ENCODE measurements at places on chromosomes 6 and 20.
A peak's percentile ranks its signal among the peaks of the same experiment; 100 is the strongest.

- DNase-seq = no peak
Observed at GRCh38 chr6:77264970-77265369, 198.3 kb downstream of the HTR1B start.

DNA sequence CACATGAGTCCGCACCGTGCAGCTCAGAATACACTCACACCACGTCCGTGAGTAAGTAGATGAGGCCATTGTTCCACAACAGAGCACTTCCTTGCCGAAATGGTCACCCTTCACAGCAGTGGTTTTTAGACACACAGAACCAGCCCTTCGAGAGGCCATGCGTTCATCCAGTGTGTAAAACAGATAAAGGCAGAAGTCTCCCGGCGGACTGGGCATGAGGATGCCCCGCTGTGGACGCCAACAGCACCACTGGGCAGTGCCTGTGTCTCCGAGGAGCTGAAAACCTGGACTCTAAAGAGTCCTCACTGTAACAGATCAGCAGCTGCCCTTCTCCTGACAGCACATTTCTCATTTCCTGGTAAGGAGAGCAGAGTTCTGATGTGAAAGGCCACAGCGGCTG is 75.2 kb downstream of the WDR27 start:
- DNase-seq = no peak

GRCh38 chr6:35428421-35429149 is 23.6 kb upstream of the FANCE start:
- DNase-seq = no peak

DNA sequence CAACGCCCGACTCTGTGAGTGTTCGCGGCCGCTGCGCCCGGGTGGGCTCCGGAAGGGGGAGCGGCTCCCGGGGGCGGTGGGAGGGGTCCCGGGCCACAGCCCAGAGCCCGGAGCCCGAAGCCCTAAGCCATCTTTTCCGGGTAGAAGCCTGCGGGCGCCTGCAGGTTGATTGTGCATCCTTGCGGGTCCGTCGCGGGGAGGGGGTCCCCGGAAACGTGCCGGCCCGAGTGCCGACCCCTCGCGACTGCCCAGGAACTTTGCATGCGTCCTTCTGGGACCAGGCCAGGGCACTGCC is 413 bp downstream of the PTPRA start:
- DNase-seq = peak; percentile 64

DNA sequence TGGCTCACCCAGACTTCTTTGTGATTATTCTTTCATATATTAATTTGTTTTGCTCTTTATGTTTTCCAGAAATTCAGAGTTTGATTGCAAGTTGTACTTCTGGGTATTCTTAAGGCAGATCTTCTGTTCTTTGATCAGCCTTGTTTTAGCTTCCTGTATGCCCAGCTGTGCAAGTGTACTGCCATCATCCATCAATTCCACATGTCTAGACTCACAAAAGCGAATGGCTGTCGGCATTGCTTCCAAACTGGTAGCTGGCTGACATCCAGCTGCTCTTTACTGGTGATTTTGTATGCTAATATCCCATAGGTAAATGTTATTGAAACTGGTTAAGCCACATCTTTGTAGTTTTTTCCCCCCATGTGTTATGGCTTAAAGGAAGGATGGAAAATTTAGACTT is 1084.8 kb upstream of the CITED2 start:
- no peak for DNase-seq

- no peak for DNase-seq
Observed at GRCh38 chr20:25276533-25277050, 28.7 kb downstream of the PYGB start.

- DNase-seq = no peak
Observed at GRCh38 chr6:156181506-156181905, 595.7 kb upstream of the ARID1B start.

- DNase-seq = no peak
Observed at GRCh38 chr6:53441035-53441493, 92.3 kb upstream of the ELOVL5 start.

DNA sequence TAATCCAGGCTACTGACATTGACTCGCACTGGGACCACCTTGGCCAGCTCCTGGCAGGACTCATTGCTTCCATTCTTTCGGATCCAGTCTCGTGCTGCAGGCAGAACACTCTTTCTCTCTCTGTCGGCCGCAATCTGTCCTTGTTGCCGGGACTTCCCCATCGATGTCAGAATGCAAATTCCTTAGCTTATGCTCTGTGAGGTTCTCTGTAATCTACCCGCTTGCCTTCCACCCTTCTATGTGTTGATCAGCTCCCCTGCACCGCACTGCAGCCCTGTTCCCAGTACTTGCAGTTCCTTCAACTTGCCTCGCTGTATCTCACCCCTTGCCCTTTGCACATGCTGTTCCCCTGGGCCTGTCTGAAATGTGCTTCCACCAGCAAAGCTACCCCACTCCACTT is 182.0 kb downstream of the PHACTR1 start:
- no peak for DNase-seq

DNA sequence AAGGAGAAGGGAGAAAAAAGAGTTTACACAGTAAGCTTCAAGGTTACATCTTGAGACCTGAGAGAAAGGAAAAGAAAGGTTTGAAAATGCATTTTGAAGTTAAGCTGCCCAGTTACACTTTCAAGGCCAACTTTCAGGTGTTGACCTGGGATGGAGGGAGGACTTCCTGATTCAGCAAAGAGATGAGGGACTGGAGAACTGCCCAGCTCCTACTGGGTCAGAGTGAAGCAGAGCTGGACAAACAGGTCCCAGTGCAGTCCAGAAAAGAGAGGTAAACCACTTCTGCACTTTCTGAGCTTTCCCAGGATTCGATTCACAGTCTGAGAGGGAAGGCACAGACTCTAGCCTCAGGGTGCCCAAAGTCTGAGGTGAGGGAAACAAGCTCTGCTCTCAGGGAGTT is 6.0 kb upstream of the TJAP1 start:
- DNase-seq = no peak

DNA sequence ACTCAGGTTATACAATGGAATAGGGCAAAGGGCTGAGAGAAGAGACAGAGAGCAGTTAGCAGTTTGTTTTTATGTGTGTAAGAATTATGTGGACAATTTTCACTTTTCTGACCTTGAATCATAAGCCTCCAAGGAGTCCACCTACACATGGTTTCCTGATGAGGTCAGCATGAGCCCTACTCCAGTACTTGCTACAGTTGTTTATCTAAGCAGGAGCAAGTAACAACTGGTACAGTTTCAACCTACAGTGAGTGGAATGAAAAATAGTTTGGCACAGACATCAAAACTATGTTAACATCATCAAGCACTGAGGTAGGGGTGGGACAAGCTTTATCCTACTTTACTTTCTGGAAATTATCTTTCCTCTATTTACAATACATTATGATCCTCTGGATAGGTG is 426.7 kb upstream of the ID4 start:
- DNase-seq = no peak

GRCh38 chr20:62917720-62918119 is 8.6 kb downstream of the DIDO1 start:
- DNase-seq = no peak

GRCh38 chr6:143700684-143701348 is 23.1 kb downstream of the PHACTR2 start:
- DNase-seq = no peak

- DNase-seq = no peak
Observed at GRCh38 chr6:24484657-24485323, 4.6 kb downstream of the GPLD1 start.

- DNase-seq = peak; percentile 2
Observed at GRCh38 chr6:46325561-46326530, 155.1 kb upstream of the ENPP5 start.

- DNase-seq = no peak
Observed at GRCh38 chr6:129453073-129453472, 256.9 kb downstream of the ARHGAP18 start.

DNA sequence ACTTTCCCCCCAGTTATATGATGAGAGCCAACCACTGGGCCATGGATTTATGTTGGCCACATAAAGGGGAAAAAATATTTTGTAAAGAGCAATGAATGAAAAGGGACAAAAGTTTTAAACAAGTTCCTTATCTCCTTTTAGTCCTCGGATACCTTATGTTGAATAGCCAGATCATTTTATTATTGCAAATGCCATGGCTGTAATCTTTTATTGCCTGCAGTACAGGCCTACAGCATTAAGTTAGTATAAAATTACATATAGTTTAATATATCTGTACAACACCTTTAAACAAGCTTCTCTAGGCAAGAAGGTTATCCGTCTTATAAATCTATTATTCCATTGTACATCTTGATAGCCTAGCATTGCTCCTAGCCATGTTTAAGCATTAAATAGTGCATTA is 93.9 kb upstream of the SLC35B3 start:
- no peak for DNase-seq

GRCh38 chr20:51766994-51767866 is 960 bp downstream of the ATP9A start:
- peak; percentile 34 for DNase-seq

- no peak for DNase-seq
Observed at GRCh38 chr20:15612198-15612597, 961.0 kb downstream of the KIF16B start.

GRCh38 chr6:149489967-149490366 is 5.2 kb upstream of the ZC3H12D start:
- DNase-seq = no peak

DNA sequence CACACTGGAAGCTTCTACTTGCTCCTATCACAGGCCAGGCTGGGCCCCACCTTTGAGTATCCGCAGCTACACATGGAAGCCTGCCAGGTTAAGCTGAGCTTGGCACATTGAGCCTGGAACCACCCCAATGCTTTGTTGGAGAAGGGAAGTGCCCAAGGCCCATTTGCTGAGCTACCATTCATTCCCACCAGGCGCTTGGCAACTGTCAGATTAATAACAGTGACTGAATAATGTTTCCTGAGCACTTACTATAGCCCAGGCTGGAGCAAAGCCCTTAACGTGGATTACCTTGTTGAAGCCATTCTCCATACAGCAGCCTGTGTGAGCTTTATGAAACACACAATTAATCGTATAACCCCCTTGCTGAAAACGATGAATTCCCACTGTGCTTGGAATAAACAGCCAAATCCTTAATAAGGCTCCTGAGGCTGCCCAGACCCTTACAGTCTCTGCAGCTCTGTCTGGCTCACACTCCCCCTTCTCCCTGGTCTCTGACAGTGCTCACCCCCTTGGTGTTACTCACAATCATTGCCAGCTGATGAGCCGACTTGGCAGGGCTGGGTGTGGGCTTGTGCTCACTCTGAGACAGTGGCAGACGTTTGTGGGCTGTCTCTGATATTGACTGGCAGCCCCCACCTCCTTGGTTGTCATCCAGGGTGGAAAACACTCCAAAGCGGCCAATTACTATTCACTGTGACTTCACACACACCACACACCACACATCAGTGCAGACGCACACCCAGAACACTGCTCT is 357.1 kb downstream of the MAFB start:
- DNase-seq = no peak

GRCh38 chr6:108565893-108566292 is 5.2 kb downstream of the FOXO3 start:
- DNase-seq = no peak

- DNase-seq = no peak
Observed at GRCh38 chr6:127586372-127586771, 9.4 kb downstream of the C6orf58 start.

DNA sequence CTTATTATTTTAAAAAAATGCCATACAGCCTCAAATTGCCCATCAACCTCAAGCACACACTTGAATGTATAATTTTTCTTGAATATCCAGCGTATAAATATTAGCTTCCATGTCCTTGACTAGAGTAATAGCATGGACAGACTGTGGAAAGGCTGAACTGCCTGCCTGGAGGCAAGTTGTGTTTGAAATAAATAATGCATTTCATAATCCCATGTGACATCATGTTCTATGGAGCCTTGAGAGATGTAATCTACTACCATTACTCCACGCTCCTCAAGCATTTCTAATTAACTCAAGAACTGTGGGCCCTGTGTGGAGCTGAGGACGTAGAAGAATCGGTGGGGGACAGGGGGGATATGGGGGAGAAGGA is 94.2 kb downstream of the CDS2 start:
- DNase-seq = no peak

DNA sequence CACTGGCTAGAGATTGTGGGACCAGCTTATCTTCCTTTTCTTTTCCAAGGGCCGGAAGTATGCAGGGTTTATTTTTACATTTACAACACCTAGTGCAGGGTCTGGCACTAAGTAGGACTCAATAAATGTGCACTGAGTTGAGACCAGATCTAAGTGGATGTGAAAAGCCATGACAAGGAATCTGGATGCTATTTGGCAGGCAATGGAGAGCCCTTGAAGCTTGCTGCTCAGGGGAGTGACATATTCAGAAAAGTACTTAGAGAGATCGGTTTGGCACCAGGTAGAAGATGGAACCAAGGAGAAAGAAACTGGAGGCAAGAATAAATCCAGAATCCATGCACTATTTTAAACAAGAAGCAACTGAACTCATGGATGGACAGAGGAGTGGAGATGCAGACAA is 815.8 kb downstream of the MAFB start:
- no peak for DNase-seq

- DNase-seq = no peak
Observed at GRCh38 chr20:12291386-12291785, 373.7 kb downstream of the BTBD3 start.

- no peak for DNase-seq
Observed at GRCh38 chr20:23331450-23332350, 18.9 kb upstream of the NXT1 start.

DNA sequence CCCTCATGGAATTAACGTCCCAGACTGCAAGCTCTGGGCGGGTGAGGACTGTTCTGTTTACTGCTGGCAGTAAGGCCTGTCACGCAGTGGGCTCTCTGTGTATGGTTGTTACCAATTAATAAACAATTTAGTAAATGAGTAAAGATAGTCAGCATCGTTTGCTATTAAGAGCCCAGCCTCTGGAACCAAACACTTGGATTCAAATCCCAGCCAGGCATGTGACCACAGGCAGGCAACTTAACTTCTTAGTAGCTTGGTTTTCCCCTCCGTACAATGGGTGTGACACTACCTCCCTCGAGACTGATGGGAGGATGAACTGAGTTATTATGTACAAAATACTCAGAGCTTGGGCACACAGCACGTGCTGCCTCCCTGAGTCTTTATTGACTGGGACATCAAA is 137.7 kb upstream of the ARMC2 start:
- DNase-seq = no peak

- no peak for DNase-seq
Observed at GRCh38 chr6:142900227-142900971, 44.6 kb downstream of the HIVEP2 start.

DNA sequence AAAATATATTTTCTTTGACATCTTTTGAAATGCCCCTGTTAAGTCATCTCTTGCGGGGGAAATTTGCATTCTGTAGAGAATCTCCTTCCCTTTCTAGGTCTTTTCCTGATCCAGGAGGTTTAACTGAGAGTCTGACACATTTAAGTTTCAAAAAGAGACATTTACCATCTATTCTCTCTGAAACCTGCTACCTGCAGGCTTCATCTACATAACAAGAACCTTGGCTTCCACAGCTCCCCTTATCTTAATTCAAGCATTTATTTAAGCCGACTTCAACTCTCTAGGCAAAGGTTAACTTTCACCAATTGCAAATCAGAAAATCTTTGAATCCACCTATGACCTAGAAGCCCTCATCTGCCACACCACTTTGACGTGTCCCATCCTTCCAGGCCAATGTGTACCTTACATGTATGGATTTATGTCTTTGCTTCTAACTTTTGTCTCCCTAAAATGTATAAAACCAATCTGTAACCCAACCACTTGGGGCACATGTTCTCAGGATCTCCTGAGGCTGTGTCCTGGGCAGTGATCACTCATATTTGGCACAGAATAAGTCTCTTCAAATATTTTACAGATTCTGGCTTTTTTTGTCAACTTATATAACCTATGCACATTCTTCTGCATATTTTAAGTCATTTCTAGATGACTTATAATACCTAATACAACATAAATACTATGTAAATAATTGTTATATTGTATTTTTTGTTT is 666.7 kb downstream of the UTRN start:
- no peak for DNase-seq

- no peak for DNase-seq
Observed at GRCh38 chr6:73747289-73747688, 51.3 kb downstream of the CD109 start.

All from stimulated activated CD8-positive, alpha-beta memory T cell treated with anti-CD3 and anti-CD28 coated beads, Interleukin-15, amount 100 ng/mL, for 48 hours (primary cell).